ENCODE measurements at places on chromosomes 6 and 20.

DNA sequence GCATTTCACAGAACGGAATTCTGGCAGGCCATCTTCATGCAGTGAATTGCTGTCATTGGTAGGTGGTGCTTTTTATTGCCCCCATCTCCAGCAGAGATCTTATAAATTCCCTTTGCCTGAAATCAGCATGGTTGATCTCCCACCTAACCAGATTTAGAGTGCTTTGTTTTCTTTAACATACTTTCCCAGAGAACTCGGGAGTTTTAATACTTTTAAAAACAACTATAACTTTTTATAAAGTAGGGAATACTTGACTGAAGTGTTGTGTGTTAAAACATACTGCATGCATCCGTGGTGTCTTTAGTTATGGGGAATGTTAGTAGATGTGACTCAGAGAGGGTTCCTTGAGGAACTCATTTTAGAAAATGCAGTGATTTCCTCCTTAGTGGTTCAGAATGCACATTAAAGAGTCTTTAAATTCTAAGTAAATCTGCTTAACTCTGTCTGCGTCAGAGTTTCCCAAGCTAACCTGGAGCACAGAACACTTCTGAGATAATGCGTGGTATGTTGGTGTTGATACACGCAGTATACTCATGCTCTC is 54.9 kb downstream of the AKAP12 start:
- no peak for DNase-seq

DNA sequence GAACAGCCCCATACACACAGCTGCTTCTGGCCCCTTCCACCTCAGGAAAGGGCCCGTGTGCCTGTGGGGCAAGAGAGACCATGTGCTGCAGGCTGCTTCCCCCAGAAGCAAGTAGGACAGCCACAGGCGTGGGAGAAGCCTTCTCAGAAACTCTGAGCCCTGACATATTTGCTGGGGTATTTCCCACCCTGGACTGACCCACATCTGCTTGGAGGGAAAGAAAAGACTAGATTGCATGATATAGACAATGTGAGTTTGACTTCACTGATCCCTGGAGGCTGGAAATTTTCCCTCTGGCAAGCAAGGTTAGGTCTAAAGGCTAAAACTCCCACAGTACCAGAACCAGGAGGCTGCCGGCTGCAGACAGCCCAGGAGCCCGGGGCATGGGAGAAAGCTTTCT is 213.3 kb upstream of the SSTR4 start:
- DNase-seq = no peak

GRCh38 chr6:46985943-46986342 is 56.2 kb downstream of the ADGRF1 start:
- no peak for DNase-seq

DNA sequence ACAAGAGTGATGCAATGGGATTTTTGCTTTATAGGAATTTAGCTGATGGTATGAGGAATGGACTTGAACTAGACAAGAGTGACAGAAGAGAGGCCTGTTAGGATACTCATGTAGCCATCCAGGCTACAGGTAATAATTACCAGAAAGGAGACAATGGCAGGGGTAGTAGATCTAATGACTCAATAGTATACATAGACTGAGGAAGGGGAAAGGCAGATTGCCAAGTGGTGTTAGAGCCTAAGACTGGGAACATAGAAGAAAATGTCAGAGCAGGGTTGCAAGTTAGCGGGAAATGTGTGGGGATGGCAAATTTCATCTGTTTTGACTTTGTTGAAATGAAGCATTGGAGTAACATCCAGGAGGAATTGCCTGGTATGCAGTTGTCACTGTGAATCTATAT is 295.6 kb downstream of the UTRN start:
- DNase-seq = no peak

- DNase-seq = no peak
These were observed 278.3 kb upstream of the SGK1 start for GRCh38 chr6:134596191-134596590.

DNA sequence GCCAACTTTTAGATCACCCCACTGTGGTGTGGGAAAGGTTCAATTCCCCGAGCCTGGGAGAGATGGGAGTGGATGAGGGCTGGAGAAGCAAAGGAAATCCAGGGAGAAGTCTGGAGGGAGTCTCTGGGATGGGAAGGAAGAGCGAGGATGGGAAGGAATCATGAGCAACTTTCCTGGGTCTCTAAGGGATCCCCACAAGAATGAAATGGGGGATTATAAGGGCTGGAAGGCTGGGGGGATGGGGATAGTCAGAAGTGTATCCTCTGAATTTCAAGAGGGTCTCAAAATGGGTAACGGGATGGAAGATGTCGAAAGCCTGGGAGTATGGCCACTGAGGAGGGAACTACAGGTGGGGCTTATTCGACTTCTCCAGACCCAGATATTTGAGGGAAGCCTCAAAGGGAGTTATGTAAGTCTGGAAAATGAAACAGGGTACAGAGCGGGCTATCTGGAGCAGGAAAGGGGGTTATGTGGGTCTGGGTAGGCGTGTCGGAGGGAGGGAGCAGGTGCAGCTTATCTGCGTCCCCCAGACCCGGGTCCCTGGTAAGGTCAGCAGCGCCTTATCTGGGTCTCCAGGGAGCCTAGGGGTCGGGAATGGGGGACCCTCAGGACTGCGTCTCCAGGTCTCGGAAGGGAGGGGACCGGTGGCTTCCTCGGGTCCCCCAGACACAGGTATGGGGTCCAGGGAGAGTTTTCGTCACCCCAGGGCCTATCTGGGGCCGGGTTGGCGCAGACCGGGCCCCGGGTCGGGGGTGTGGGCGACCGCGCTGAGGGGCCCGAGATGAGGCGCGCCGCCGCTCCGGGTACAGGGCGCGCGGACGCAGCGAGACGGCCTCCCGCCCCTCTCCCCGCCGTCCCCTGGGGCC is 550 bp downstream of the PLAGL2 start:
- DNase-seq = no peak

- DNase-seq = no peak
These were observed 63.5 kb downstream of the HMGN3 start for GRCh38 chr6:79170959-79171358.

DNA sequence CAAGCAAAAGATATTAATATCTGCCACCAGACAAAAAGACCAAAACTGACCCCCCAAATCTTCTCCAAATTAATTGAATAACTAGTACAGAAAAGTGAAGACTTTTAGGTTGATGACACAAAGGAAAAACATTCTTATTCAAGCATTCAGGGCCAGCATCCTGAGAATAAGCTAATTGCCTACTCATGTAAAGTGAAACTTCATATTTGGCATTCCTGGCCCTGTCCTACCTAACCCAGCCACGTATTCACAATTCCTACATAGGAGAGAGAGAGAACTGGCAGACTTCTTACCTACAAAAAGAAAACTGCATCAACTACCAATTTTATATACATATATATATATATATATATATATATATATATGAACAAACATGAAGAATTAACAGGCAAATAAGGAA is 4.9 kb upstream of the ASCC3 start:
- no peak for DNase-seq

DNA sequence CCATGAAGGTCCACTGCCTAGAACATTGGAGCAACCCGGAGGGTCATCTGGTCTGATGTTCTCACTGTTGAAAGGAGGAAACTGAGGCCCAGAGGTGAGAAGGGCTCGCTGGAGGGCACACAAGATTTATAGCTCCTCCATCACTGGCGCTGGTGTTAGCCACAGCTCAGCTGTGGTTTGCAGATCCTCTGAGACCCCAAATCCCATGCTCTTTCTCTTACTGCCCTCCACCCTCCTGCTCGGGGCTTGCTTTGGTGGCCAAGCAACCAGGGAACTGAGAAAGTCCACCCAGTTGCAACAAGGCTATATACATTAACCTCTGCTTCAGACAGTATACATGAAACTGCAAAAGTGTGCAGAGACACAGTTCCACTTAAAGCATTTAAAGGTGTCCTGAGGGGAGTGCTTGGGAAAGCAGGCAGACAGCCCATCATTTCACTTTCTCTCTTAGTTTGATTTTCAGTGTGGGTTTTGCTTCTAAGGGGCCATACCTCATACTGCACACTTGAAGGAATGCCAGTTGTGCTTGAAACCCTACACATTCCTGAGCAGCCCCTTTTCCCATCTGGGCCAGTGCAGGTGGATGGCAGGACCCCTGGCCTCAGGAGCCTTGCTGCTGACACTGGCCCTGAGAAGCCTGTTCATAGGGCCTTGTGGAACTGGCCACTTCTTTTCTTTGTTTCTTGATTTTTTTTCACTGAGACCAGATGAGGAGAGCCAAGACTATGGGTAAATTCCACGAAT is 347.6 kb downstream of the CDC5L start:
- no peak for DNase-seq

- no peak for DNase-seq
These were observed 57.6 kb upstream of the FOXP4 start for GRCh38 chr6:41488433-41489119.
